A549 treated with CORT108297 at 1 μM for 4 hours (cell line): ENCODE measurements at places on chromosomes 2 and 18. TPM values are rescaled to one million over a fixed set of nuclear protein-coding genes. Genes with fewer than 3 reads are reported as not detected.

The COL3A1 gene
- 0.10 to 0.27 TPM (median 0.26 TPM) in 5 replicates for total RNA-seq

The SPOPL gene
- 7.0 to 9.9 TPM (median 8.4 TPM) in 5 replicates for total RNA-seq

The FAM124B gene
- total RNA-seq: not detected in 5 replicates

The AP1S3 gene
- 24.9 to 53.7 TPM (median 34.1 TPM) in 5 replicates for total RNA-seq

The ANKRD62 gene
- not detected in 5 replicates for total RNA-seq

The FOXD4L1 gene
- 0.20 to 0.67 TPM (median 0.34 TPM) in 5 replicates for total RNA-seq

The EVX2 gene
- total RNA-seq: not detected in 5 replicates

The SF3B1 gene
- 111 to 148 TPM (median 123 TPM) in 5 replicates for total RNA-seq

The EVA1A gene
- 10.7 to 13.6 TPM (median 11.5 TPM) in 5 replicates for total RNA-seq

The IL1RN gene
- 0.30 to 0.46 TPM (median 0.46 TPM) in 5 replicates for total RNA-seq

The STK39 gene
- total RNA-seq: 14.0 to 20.2 TPM (median 17.7 TPM) in 5 replicates

The DCDC2C gene
- total RNA-seq: 0.22 to 0.55 TPM (median 0.52 TPM) in 5 replicates
